Activated CD8-positive, alpha-beta memory T cell treated with anti-CD3 and anti-CD28 coated beads for 24 hours (primary cell): ENCODE measurements at places on chromosomes 11 and 22.

DNA sequence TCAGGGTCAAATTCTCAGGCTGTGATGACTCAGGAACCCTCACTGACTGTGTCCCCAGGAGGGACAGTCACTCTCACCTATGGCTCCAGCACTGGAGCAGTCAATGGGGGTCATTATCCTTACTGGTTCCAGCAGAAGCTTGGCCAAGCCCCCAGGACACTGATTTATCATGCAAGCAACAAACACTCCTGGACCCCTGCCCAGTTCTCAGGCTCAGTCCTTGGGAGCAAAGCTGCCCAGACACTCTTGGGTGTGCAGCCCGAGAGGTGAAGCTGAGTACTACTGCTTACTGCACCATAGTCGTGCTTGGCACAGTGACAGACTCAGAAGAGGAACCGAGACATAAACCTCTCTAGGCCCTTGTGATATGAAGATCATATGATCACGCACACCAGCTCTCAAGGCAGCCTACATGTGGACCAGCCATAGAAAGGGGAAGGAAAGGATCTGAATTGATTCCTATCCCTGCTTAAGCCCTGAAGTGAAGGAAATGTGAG is 58.2 kb downstream of the ZNF280B start:
- no peak for DNase-seq

GRCh38 chr22:30028731-30029130 is 51.5 kb upstream of the HORMAD2 start:
- no peak for DNase-seq

- no peak for DNase-seq
Measured at GRCh38 chr11:57116654-57117053, 65.1 kb upstream of the LRRC55 start.

DNA sequence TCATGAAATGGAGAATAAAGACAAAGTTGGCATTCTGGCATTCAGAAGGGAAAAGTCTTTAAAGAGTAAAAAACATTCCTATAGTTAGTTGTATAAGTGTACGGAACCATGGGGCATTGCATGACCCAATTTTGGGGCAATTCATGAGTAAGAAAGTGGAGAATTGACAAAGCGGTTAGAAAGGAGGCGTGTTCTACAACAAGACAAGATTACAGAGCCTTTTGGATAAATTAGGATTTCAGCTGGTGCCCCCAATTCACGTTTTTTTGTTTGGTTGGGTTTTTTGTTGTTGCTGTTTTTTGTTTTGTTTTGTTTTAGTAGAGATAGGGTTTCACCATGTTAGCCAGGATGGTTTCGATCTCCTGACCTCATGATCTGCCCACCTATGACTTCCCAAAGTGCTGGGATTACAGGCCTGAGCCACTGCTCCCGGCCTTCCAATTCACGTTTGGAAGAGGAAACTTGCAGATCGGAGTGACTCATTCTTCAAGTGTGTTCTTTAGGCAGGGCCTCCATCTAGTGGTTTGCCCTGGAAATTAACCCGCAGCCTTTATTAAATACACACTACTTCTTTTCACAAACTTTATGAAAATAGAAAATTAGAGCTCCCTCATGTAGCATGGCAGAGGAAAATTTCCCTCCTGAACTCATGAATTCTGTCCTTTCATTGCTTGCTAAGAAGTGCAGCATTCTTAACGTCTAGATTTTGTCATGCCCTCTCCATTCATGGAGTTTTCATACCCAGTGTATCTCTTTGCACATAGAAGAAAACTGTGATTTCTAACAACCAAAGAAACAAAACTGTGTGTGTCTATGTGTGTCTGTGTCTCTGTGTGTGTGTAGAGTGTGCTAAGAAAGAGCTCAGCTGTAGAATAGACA is 118.1 kb downstream of the BBOX1 start:
- DNase-seq = no peak

DNA sequence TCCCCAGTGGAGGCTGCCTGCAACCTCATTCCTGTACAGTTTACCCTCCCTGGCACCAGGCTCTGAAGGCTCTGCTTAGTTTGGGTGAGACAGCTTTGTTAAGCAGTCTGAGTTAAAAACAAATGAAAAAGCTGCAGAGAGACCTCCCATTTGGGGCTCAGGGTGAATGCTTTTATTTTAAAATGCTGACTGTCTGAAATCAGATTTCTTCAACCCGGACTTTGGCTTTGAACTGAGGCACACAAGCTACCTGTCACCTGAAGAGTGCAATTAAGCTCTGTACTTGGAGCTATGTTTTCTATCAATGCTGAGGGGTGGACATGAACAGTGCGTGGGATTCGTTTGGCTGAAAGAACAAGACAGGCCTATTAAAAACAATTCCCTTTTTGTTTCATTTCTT is 217.5 kb upstream of the SORL1-AS1 start:
- no peak for DNase-seq

DNA sequence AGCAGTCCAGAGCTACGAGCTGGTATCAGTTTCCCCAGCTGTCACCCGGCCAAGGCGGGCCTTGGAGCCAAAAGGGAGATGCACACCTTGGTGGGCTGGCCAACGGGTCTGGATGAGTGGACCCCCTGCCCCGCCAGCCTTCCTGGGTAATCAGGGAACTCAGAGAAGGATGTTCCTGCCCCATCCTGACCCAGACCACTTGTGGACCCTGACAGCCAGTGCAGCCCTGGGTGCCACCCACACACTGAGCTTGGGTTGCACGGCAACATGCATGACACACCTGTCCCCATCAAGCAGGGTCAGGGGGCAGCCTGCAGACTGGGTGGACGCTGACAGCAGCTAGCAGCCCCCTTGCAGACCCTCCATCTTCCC is 8.6 kb downstream of the SLC25A1 start:
- DNase-seq = peak; percentile 62
